GM04504 (cell line): ENCODE measurements at places on chromosomes 1 and 21.

- DNase-seq = peak; percentile 97
Observed at GRCh38 chr21:43585924-43586413, 73.3 kb downstream of the HSF2BP start.

GRCh38 chr21:25862596-25862995 lies 127.8 kb downstream of the GABPA start:
- peak; percentile 10 for DNase-seq

DNA sequence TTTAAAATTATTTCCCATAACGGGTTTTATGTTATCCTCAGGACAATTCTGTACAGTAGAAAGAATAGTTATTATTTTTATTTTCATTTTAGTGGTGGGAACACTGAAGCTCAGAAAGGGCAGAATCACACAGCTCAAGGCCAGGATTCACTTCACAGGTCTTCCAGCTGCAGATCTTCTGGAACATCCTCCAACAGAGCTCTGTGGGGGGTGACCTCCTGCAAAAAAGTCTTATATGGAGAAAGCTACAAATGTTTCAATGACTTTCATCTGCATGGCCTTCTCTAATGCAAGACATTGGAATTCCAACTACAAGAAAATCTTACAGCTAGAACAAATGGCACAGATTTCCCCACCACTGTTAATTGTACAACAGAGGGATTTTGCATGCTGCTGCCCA lies 64.2 kb downstream of the SEC16B start:
- no peak for DNase-seq

GRCh38 chr1:209542585-209542984 lies 40.9 kb upstream of the CAMK1G start:
- no peak for DNase-seq

DNA sequence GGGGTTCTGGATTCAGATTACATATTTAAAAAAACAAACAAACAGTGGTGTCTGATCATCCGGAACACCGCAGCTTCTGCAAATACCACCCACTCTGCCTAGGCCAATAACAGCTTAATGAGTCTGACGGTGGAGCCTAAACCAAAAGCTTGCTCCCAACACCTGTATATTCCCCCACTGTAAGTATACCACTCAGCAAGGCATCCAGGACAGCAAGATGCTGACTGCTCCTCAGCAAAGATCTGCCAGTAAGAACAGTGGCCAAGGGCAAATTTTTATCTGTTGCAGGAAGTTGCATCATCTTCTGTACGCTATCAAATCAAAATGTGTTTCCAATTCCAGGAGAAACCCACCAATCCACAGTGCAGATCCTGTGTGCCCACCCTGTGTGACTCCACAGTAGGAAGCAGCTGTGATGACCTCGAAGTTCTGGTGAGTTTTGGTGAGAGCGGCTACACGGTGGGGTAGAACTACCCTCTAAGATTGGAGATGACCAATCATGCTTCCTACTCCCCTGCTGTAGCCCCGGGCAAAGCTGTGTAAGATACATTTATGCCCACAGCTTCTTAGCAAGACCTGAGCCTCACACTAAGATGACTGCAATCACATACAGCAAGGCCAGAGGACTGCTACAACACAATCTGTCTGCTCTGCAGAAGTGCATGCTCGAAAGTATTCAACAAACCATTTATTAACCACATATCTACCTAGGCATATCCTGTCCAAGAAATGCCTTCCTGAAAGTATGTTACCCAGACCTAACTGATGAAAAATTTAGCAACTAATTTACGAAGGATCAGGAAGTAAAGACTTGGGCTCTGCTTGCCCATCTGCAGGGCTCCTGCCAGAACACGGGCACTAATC lies 30.5 kb downstream of the SIPA1L2 start:
- no peak for DNase-seq

- no peak for DNase-seq
Observed at GRCh38 chr1:190212450-190212849, 265.2 kb downstream of the BRINP3 start.
